NCI-H1092 (cell line): ENCODE measurements at places on chromosomes 12 and 14.

- DNase-seq = no peak
Observed at GRCh38 chr12:31736472-31736871, 7.7 kb upstream of the AMN1 start.

DNA sequence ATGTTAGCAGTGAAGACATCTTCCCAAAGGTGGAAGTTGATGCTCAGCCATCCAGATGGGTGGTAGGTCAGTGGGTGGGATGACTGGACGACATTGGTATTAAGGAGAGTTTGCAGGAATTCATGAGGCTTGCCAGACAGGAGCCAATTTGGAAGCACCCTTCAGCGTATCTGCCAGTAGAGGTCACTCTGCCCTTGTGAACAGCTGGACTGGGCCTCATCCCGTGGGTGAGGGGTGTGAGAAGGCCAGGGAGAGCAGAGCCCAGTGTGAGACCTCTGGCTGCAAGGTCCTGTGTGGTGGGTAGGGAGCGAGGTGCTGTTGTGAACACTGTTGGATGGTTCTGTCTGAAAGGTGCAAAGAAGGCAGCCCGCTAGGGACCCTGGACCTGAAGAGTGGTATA lies 37.7 kb downstream of the SLC5A8 start:
- no peak for DNase-seq

GRCh38 chr14:89165189-89166181 lies 251.5 kb downstream of the FOXN3 start:
- DNase-seq = no peak

DNA sequence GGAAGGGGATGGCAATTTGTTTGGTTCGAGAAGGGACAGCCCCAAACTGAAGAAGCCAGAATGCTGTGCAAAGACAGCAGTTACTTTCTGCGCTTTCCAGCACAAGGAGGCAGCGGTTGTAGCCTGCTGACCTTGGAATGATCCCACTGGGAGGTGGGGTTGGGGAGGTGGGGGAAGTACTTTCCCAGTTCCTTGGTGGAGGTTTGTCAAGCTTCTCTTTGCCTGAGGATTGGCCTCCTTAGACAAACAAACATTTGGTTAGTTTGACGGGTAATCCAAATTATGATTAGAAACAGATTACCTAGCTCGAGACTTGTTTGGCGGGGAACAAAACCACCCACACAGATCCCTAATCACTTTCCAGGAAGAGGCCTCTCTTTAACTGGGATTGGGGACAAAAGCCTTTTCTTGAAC lies 79.1 kb upstream of the EGLN3 start:
- no peak for DNase-seq

GRCh38 chr12:92072112-92072511 lies 73.5 kb downstream of the BTG1 start:
- DNase-seq = no peak

DNA sequence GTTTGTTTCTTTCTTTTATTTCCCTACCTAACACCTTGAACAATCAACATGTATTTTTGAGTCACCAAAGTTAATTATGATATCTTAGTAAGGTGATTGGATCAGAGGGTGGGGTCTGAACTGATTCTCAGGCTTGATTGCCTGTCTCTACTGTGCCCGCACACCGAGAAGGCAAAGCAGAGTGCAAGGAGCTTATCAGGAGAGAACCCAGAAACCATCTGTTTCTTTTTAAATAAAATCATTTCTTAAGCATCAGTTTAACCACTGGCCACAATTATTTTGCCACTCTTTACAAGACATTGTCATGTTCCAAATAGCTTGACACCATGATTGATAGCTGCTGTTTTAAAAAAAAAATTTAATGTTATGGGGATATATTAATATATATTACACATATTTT lies 3.1 kb downstream of the GARIN2 start:
- DNase-seq = no peak

GRCh38 chr12:101671833-101672232 lies 25.6 kb upstream of the CHPT1 start:
- DNase-seq = no peak

- DNase-seq = no peak
Observed at GRCh38 chr12:102317155-102317554, 119.5 kb upstream of the PMCH start.

DNA sequence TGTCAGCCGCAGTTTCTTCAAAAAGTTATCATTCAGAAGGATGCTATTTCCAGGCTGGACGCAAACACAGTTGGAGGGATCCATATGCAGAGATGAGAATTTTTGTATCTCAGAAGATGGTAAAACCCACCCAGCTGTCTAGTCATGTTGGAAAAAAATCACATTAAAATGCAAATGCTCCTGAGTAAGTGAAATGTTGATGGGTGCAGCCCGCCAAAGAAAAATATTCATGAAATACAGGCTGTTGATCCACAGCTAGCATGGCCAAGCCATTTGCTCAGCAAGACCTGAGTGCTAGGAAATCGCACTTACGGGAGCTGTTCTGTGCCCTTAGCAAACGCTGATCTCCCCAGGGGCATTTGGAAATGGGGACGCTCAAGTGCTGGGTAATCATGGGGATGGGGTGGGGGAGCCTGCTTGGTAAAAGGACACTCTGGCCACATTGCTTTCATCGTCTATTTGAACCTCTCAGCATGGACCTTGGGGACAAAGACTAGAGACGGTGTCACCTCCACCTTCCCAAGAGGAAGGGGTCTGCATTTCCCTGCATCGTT lies 25.7 kb downstream of the TUNAR start:
- no peak for DNase-seq

GRCh38 chr12:19304149-19304750 lies 135.0 kb upstream of the AEBP2 start:
- DNase-seq = no peak

DNA sequence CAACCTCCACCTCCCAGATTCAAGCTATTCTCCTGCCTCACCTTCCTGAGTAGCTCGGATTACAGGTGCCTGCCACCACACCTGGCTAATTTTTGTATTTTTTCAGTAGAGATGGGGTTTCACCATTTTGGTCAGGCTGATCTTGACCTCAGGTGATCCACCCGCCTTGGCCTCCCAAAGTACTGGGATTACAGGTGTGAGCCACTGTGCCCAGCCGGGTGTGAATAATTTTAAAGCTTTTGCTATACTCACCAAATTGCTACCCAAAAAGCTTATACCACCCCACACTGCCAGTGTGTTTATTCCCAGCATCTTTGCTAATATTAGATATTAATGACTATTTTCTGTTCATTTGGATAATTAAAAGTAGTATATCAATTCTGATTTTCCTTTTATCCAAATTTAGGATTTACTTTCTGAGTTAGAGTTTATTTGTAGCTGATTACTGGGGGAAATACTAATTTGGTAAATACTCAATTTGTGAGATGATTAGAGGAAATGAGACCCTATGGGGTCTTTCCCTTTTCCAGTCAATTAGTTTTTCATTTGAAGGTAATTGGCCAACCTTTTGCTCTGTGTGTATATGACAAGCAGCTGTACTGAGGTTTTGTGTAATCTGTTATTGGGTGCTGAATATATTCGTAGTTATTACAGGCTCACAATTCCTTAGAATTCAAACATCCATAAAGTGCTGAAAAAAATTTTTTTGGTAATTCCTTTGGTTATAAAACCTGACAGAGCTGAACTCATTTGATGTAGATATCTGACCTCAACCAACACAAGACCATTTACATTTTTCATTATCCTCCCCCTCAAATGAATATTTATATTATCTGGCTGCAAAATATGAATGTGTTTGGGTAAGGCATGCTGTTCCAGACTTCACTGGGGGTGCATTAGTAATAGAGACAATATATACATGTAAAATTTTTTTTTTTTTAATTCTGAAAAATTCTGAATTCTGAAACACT lies 73.6 kb downstream of the ANO6 start:
- DNase-seq = no peak

GRCh38 chr12:89206390-89206789 lies 145.9 kb downstream of the DUSP6 start:
- no peak for DNase-seq

DNA sequence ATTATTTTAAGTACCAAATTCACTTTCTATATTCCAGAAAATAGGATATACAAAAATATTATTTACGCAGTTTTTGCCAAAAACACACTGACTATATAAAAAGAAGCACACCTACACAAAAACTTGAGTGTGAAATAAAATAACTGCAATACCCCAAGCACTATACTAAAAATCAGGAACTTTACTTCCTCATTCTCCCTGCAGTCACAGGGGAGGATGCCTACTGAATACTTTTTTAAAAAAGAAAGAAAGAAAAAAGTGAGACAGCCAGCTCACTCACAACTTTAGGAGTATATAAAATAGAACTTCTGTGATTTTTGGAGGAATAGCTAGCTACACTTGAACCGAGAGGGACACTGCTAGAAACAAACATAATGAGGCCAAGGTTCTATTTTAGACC lies 12.2 kb downstream of the RPS6KA5 start:
- DNase-seq = no peak

GRCh38 chr12:18146363-18146762 lies 56.4 kb upstream of the RERGL start:
- DNase-seq = no peak

DNA sequence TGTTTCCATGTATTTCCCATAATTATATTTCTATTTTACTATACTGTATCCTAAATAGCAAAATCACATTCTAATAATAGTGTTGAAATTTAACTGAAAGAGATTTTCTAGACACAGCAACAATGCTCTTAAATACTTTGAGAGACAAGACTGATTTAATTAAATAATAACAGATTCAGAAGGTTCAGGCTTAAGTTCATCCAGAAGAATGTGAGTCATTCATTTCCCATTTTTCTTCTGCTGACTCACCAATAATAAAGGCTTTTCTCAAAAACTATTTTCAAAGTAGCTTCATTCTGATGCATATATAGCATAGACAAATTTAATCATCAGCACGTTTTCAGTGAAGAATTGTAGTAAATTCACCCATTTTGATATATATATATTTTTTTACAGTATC lies 481.4 kb downstream of the MDGA2 start:
- no peak for DNase-seq

DNA sequence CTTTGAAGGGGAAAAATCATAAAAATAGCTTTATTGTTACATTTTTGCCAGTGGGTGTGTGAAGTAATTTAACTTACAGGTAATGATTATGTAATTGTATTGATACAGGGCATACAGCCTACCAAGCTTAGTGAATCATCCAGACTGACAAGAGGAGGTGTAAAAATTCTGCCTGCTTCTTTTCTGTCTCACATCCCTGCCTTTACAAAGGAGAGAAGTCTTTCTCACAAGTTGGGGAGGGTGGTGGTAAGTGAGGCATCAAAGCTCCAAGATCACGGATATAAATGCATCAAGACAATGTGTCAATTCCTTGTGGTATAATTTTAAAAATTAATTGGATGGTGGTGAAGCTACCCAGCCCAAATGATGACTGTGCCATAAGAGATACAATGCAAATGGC lies 39.0 kb upstream of the G2E3 start:
- DNase-seq = no peak

DNA sequence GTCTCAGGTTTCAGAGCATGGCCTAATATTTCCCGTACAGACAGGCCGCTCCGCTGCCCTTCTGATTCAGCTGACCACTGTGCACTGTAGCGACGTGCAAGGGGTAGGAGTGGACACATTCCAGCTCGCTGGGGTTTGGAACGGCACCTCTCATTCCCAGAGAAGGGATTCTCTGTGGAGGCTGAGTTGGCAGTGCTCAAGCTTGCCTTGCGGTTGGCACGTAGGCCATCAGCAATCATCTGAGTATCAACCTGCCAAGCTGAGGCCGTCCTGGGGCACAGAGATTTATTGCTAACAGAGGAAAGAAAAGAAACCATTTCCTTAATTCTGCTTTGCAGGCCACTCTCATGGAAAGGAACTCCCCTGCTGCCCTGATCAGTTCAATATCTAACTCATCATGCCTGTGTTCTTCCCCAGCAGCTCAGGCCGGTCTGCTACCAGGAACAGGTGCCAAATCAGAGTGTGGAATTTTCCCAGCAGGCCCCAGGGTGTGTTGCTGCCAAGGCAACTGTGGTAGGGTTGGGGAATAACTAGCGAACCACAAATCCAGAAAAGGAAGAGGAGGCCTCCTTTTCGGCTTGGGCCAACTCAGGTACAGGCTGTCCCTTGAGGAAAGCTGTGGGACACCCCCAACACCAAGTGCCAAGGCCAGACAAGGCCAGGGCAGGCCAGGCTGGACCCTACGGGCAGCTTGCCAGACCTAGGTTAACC lies 92.5 kb downstream of the SSPN start:
- DNase-seq = no peak

GRCh38 chr12:3529281-3529680 lies 38.3 kb downstream of the PRMT8 start:
- no peak for DNase-seq

- DNase-seq = no peak
Observed at GRCh38 chr12:82425241-82425640, 66.9 kb downstream of the METTL25 start.

DNA sequence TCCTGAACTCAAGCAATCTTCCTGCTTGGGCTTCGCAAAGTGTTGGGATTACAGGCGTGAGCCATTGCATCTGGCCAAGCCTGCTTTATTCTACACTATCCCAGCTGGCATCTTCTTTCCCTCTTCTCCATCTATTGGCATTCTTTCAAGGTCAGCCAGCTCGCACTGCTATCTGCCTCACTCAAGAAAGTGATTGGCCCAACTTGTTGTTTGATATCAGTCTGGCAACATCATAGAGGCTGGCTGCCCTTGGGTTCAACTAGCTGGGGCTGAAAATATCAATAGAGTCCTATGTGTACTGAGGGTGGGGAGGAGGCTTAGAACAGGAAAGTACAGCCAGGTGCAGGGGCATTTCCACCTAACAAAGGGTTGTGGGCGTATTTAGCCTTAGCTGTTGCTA lies 17.1 kb downstream of the GMFB start:
- no peak for DNase-seq

GRCh38 chr14:100423317-100424010 lies 100.3 kb downstream of the SLC25A47 start:
- no peak for DNase-seq
